ENCODE measurements at places on chromosomes 4 and X.

DNA sequence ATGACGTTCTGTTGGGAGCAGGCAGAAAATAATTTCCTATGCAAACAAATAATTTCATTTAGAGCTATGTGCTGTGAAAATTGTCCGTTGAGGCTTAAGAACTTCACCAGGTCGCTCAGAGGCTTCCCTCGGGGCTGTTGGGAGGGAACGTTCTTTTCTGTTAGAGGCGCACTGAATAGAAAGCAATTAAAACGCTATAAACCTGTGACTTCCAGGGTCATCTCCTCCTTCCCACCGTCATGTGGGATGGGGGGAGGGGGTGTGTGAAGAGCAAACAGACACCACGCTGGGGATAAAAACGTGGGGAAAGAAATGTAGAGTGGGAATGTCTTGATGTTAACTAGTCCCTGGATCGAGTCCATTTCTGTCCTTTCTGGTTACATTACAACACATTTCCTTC is 35.2 kb upstream of the ZNF518B start:
- DNase-seq, result no peak

- DNase-seq, result no peak
Measured at GRCh38 chr4:174871407-174871806, 42.4 kb upstream of the GLRA3 start.

DNA sequence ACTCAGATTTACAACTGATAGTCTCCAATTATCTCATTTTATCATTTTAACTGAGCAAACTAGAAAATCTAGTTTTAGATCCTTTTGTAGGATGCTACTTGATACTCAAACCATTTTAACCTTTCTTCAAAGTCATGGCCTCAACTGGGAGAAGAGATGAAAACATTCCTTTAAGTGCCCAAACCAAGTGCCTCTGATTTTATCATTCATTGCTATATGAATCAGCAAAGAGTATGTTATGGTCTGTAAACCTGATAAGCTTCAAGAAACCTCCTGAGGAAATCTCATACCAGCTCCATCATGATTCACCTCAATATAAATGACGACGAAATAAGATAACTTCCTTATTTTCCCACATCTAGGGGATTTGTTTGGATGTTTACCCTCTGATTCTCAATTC is 119.9 kb downstream of the FAM13A start:
- DNase-seq, result no peak

- DNase-seq, result no peak
Measured at GRCh38 chr4:73206236-73206635, 52.4 kb downstream of the ANKRD17 start.
